Muscle of leg (tissue), 16 donors: ENCODE measurements at places on chromosomes 12 and 14. TPM values are rescaled to one million over a fixed set of nuclear protein-coding genes. Genes with fewer than 3 reads are reported as not detected.

GRCh38 chr12:91877022-91877421 is 268.6 kb downstream of the BTG1 start:
- DNase-seq: peak; percentile 50

RGS6 gene
- total RNA-seq: 3.7 TPM

- DNase-seq: no peak
Measured at GRCh38 chr12:56768424-56768823, 5.3 kb downstream of the HSD17B6 start.

YARS2 gene
- 20.9 TPM for total RNA-seq

DNA sequence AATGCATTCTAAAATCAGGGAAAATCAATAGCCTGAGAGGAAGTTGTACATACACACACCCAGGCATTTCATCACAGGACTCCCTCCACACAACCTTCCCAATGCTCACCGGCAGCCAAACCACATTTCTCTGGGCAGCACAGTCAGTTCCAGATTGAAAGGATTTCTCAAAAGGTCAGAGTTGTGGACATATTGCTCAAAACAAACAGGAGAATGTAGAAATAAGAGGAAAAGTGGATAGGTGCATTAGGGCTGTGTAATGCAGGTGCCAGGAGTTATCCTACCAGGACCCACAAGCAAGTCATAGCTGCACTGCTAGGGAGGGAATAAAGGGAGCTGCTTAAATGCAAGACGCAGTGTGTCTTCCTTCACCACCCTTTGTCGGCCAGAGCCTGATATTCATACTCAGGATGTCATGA is 62.9 kb downstream of the GCH1 start:
- peak; percentile 20 for DNase-seq

GRCh38 chr14:48527832-48528231 is 852.4 kb upstream of the MDGA2 start:
- no peak for DNase-seq

AREL1 gene
- total RNA-seq: 13.9 TPM

DNA sequence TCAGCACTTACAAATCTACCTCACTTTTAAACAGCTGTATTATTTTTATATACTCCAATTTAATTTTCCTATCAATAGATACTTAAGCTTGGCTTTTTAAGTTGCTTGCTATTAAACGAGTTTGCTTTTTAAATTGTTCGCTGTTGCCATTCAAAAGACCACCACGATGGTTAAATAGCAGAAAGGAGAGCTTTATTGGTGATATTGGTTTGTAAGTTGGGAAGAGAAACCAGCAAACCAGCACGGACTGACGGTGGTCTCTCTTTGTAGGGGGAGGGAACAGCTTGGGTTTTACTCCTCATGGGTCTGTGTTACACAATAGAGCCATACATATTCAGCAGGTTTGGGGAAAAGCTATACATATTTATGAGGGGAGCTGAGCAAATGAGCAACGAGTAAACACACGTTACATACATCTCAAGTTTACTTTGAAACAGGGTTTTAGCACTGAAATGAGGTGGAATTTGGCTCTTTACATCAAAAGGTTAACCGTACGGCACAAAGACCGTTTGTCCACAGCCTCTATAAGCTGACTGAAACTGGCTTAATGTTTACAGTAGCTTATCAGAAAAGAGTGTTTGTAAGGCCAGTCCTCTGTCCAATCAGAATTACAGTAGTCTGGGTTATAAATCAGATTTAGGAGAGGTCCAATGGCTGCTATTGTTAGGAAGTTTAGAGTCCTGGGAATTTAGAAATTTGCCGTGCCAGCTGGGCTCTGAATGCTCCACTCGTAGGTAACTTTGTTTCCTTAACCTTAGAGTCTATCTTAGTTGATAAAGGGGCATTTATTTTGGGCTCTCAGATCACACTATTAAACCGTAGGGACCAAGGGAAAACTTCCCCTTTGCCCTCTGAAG is 69.7 kb upstream of the DHRS4 start:
- DNase-seq: no peak

DNA sequence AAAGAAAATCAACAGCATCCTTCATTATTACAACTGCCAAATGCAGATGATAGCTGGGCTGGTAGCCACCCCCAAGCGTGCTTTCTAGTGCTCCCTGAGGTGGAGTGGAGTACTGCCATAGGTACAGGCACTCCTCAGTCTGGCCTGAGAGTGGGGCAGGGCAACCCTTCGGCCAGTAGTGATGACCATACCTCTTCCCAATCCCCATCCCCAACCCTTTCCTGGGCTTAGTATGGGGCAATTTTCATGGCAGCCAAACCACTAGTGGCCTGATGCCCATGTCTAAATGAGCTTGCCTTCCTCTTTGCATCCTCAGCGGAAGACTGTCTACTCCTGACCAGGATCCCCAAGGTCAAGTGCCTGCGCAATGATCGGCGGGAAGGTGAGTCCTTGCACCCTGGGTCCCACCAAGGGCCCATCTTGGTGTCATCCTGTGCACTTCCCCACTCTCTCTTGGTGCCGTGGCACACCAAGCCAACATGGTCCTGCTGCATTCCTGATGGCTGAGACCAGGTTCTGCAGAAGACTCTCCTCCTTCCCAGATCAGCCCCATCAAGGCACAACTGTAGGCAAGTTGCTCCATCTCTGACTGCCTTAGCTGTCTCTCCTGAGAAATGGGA is 65.8 kb downstream of the GALNT16 start:
- DNase-seq: no peak

- no peak for DNase-seq
Measured at GRCh38 chr14:71333705-71334104, 426.4 kb downstream of the PCNX1 start.

GRCh38 chr12:8823565-8824300 is 1.3 kb downstream of the A2ML1 start:
- DNase-seq: peak; percentile 27

GRCh38 chr12:95551913-95552516 is 739 bp upstream of the USP44 start:
- DNase-seq: no peak

- DNase-seq: no peak
Measured at GRCh38 chr12:120092551-120093335, 23.8 kb downstream of the RAB35 start.

DNA sequence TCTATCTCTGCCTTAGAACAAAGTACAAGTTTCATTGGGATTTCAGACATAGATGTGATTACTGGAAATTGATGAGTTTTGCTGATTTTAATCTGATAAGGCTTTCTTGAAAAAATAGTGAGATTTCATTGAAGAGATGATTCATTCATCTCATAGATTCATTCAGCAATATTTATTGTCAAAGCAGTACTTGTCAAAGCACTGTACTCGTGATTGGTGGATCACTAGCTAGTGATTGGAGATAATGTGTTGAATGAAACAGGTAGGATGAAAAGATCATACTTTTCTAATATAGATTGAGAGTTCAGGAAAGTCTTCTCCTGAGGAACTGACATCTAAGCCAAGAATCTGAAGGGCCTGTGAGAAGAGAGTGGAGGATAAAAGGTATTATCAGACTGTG is 71.0 kb downstream of the KTN1 start:
- DNase-seq: no peak

DNA sequence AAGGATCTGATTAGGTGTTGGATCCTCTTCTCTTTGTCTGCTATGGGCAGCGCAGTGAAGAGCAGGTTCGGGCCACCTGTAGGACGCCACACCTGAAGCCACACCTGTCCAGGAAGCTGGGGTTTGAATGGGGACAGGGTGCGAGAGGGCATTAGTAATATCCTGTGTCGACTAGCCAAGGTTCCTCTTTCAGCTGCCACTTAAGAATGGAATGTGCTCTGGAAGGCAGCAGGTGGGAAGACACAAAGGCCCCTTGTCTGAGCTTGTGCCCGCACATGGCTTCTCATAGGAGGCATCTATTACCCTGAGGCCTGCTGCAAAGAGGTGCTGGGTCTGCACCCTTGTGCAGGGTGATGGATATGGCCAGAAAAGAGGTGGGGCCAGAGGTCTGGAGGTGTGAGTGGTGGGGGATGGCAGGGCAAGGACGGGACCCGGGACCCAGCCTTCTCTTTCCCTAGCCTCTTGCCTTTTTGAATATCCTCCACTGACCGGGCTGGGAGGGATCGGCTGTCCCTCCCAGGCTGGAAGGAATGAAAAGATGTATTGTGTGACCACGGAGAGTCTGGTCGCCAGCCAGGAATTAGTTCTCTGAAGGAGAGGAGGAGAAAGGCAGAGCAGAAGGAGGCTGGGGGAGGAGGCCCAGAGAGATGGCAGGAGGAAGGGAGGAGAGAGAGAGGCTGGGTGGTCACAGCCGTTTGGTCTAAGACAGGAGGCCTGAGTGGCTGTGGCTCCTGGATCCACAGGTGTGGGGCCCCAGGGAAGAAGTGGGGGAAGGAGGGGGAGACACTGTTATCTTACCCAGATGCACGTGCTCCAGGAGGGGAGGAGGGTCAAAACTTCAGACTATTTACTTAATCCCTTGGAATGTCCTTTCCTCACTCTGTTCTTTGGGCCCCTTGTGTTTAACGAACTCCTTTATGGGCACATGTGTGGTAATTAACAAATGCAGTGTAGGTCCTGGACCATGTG is 101.5 kb downstream of the SMOC1 start:
- DNase-seq: peak; percentile 36

GRCh38 chr14:91315844-91316267 is 71.4 kb upstream of the GPR68 start:
- DNase-seq: no peak

DNA sequence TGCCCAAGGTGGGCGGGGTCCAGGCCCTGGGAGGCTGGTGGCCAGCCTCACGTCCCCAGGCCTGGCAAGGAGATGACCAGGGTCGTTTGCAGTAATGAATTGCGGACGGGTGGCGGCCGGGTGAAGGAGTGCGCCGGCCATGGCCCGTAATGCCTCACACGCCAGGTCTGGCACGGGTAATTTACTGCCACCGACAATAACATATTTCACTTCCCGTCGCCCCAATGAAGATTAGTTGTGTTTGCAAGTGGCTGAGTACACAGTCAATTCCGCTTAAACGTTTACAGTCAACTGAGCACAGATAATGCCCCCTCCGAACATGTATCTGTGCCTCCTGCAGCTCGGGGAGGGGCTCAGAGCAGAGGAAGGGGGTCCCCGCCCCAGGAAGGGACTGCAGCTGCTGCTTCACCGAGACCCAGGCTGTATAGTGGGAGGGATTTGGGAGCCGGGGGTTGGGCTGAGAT is 48.3 kb downstream of the MVK start:
- DNase-seq: no peak

HOXC9 gene
- total RNA-seq: 12.6 TPM

- no peak for DNase-seq
Measured at GRCh38 chr12:79033788-79034187, 169.2 kb downstream of the SYT1 start.
